Stomach (tissue), 19 donors: ENCODE measurements at places on chromosomes 1 and 21. TPM values are rescaled to one million over a fixed set of nuclear protein-coding genes. Genes with fewer than 3 reads are reported as not detected.
A peak's percentile ranks its signal among the peaks of the same experiment; 100 is the strongest.

GRCh38 chr1:223700942-223701637 is 11.2 kb upstream of the CAPN2 start:
- peak; percentile 81 for DNase-seq

DNA sequence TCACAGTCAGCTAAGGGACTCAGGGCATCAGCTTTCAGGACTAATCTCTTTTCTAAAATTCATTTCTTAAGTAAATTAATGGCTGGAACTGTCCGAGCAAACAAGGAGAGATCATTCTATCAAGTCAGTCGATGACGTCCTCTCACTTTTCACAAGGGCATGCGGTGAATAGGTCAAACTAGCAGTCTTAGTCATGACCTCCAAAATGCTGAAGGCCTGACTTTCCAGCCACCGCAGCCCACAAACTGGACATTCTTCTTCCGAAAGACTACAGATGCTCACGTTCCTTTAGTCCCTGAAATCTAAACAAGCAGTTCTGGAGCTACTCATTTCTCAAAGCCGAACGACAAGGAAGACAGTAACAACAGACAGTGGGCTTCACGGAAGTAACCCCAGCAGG is 127.9 kb downstream of the TIAM1 start:
- DNase-seq: no peak

Gene CCDC185
- total RNA-seq: not detected

GRCh38 chr1:117591252-117591651 is 14.6 kb upstream of the TENT5C start:
- DNase-seq: peak; percentile 78

GRCh38 chr1:98260412-98260811 is 339.6 kb upstream of the DPYD start:
- DNase-seq: no peak

DNA sequence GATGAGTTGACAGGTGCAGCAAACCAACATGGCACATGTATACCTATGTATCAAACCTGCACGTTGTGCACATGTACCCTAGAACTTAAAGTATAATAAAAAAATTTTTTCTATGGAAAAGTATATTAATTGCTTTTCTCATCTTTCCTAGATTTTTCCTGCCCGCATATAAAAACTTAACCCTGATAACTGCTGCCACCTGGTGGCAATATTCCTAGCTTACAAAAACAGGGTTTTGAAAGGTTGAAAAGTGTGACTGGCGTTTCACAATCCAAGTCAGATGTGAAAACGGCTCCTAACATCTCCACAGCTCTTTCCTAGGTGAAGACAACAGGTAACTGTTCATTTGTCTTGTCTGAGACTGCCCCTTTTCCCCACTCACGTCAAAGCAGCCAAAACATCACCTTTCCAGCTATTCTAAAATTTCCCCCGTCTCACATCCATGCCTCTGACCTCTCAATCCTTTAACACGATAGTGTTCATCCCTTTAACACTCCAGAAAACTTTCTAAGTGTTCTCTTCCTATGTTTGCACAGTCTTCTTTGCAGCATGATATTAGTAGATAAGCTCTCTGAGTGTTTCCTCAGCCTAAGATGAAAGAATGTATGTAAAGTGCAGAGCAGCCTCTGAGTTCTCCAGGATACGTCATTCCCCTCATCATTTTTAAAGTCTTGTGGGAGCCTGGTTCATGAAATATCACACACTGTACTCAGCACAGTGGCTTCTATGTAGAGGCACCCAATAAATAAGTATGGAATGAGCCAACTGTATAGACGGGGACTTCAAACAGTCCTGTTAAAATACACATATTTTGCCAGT is 27.5 kb downstream of the OVGP1 start:
- DNase-seq: peak; percentile 63

Gene LPAR3
- total RNA-seq: not detected

DNA sequence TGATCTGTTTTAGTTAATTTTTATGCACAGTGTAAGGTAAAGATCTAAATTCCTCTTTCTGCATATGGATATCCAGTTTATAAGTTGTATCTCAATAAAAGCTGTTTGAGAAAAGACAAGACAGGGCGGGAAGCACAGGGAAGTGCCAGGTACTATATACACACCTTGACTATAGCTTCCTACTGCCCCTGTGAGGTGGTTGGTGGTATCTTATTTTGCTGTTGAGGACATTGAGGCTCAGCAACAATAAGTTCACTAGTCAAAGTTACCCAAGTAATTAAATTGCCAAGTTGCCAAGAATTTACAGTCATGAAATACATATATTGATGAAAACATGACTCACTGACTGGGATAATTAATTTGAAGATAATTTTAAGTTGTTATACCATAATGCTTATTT is 109.1 kb downstream of the CD247 start:
- DNase-seq: no peak

Gene NUP210L
- total RNA-seq: not detected

- DNase-seq: no peak
These were observed 68.4 kb upstream of the SSBP3 start for GRCh38 chr1:54474310-54475251.

- DNase-seq: no peak
These were observed 18.0 kb downstream of the PGM1 start for GRCh38 chr1:63611231-63611630.

DNA sequence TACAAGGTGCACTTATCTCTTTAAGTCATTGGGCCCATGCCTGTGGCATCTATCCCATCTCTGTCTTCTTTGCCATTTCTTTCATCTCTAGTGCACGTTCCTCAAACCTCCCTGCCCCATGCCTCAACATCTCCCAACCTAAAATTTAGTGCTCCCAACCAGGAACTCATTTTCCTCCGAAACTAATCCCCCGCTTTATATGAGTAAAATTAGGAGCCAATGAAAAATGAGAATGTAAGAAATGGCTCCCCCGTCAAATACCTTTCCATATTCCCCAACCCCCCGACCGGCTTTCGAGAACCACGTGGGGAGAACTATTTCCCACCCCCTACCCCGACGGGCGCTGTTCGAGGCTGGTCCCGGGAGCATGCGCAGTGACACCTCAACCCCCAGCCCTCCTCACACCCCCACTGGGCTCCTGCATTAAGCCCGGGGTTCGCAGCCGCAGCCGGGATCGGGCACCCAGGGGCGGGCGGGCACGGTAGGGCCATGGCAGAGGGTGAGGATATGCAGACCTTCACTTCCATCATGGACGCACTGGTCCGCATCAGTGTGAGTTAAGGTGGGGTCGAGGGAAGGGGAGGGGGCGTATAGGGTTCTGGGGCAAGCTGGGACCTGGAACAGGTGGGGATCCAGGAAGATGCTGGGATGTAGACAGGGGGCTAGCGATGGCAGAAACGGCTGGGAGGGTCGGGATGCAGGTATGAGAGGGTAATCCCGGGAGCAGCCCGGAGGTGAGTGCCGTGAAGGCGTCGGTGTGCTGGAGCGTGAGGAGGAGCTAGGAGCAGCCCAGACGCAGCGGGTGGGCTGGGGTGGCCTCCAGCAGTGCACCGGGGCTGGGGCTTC is at the start of gene TRIM46:
TRIM46 (plus strand) TSS at position 372 of the 846 bp plus-strand sequence; CDS start at position 490, 118 bp downstream.
- peak; percentile 72 for DNase-seq

Gene CDC42BPA
- total RNA-seq: 57.1 TPM

GRCh38 chr1:44348061-44348485 is 7.0 kb downstream of the ERI3 start:
- no peak for DNase-seq

- no peak for DNase-seq
These were observed 142.5 kb downstream of the DHRS3 start for GRCh38 chr1:12475530-12475934.

- DNase-seq: no peak
These were observed 8.8 kb upstream of the ANGPTL7 start for GRCh38 chr1:11180342-11180744.

DNA sequence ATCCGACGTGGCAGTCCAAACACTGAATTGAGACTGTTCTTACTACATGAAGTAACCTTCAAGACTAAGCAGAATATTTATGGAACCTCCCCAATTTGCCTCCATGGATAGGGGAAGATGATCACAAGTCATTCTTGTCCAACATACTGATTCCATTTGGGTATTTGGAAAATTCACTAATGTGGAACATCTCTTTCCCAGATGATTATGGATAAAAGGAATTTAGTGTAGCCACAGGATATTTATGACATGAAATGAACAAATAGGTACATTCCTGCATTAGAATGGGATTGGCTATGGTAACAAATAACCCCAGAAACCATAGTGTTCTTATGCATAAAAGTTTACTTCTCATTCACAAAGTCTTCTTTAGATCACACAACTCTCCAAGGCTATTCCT is 40.2 kb upstream of the SGIP1 start:
- DNase-seq: no peak

GRCh38 chr1:84433258-84434080 is 35.2 kb downstream of the DNASE2B start:
- peak; percentile 53 for DNase-seq

GRCh38 chr1:224045556-224045955 is 68.4 kb upstream of the FBXO28 start:
- no peak for DNase-seq

Gene DLGAP3
- 0.18 TPM for total RNA-seq

DNA sequence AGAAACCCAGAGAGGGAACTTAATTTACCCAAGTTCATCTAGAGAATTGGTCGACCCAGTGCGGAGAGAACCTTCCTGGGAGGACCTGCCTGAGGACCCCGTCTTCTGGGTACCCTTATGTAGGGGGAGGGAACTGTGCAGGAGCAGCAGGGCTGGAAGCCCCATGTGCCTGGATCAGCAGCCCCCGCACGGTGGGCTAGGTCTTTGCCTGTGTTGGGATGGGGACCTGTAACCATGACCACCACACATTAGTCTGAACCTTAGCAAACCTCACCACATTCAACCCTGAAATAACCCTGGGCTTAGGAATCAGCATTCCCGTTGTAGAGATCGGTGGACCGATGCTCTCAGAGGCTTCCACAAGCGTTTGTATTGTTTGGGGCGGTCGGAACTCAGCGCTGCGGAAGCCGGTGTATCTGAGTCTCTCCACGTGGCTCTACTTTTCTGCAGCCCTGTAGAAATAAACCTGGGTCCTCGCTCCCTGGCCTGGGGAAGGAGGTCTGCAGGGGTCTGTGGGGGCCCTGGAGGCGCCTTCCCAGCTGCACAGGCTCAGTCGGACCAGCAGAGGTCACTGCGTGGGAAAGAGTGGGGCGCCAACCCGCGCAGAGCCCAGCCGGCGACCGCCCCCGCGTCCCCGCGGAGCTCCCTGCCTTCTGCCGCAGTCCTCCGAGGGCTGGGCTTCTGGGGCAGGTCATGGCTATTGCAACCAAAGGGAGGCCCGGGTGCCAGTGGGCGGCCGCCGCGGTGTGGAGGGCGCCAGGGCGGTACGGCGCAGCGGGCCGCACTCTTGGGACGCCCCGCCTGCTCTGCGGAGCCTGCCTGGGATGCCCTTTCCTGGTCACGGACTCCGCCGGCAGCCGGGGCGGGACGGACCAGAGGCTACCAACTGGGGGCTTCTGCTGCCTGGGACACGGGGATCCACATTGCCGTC is 36.2 kb upstream of the KCNA10 start:
- DNase-seq: peak; percentile 79

Gene PMF1
- 33.0 TPM for total RNA-seq

- DNase-seq: no peak
These were observed 46.3 kb downstream of the NGF start for GRCh38 chr1:115291741-115292140.

GRCh38 chr1:160821627-160822026 is 25.7 kb downstream of the LY9 start:
- no peak for DNase-seq

GRCh38 chr1:165592945-165593823 is 37.9 kb upstream of the MGST3 start:
- DNase-seq: peak; percentile 92

- peak; percentile 38 for DNase-seq
These were observed 93.4 kb downstream of the CD58 start for GRCh38 chr1:116477429-116477828.

GRCh38 chr1:53125623-53126360 is 16.6 kb downstream of the SLC1A7 start:
- DNase-seq: no peak

GRCh38 chr1:41319106-41319755 is 42.0 kb upstream of the FOXO6 start:
- no peak for DNase-seq

Gene FCRL5
- 0.37 TPM for total RNA-seq

- DNase-seq: no peak
These were observed 50.0 kb downstream of the LACTBL1 start for GRCh38 chr1:22922640-22923039.

Gene BACE2
- 244 TPM for total RNA-seq

Gene FCER1G
- 27.0 TPM for total RNA-seq

DNA sequence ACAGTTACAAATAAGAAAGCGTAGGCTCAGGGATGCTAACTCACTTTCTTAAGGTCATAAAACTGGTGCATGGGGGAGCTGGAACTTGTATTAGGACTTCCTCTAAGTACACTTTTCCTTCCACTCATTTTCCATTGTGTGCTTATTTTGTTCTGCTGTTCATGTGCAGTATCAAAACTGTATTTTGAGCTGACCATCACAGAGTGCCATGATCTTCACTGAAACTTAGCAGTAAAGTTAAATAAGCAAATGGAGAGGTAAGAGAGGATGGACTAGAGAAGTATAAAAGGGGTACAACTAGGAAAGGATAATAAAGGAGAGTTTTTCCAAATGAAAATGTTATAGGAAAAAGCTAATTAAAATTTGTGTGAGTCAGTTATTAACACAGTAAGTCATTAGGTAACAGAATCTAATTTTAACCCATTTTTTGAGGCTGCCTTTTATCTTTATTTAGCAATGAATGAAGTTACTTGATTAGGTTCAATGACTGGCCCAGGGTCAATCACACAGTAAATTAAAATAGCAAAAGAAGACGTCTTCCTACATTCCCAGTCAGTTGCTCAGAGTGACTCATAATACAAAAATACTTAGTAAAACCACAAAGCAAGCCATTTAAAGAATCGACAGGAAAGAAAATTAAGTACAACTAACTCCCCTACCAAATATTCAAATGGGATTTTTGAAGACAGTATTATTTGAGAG is 165.8 kb upstream of the C1orf105 start:
- DNase-seq: no peak

DNA sequence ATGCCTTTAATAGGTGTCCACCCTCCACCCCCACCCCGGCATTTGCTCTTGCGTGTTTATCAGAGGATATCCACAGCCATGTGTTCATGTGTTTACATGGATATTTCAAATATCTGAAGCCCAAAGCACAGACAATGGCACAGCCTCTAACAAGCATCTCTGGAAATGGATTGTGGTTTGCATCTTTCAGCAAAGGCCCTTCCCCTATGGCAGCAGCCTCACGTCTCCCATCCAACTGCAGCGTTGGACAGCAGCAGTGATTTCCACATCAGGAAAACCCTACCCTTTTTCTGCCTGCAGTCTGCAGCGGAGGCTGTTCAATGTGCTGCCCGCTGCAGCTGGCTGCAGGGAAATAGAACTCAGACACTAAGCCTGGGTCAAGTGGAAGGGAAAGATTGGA is 1.6 kb downstream of the RASSF5 start:
- peak; percentile 48 for DNase-seq

Gene SH2D2A
- 0.73 TPM for total RNA-seq

GRCh38 chr1:40064797-40065499 is 24.4 kb downstream of the CAP1 start:
- DNase-seq: peak; percentile 19

Gene UMODL1
- under 0.01 TPM for total RNA-seq

Gene BARHL2
- not detected for total RNA-seq

- DNase-seq: no peak
These were observed 65.6 kb upstream of the PLA2G4A start for GRCh38 chr1:186763107-186763506.

- DNase-seq: no peak
These were observed 68.5 kb downstream of the SLC19A1 start for GRCh38 chr21:45473496-45474322.

GRCh38 chr1:15573477-15573876 is 11.4 kb downstream of the AGMAT start:
- DNase-seq: no peak
